ENCODE measurements at places on chromosomes 3 and 15. TPM values are rescaled to one million over a fixed set of nuclear protein-coding genes. Genes with fewer than 3 reads are reported as not detected.

DNA sequence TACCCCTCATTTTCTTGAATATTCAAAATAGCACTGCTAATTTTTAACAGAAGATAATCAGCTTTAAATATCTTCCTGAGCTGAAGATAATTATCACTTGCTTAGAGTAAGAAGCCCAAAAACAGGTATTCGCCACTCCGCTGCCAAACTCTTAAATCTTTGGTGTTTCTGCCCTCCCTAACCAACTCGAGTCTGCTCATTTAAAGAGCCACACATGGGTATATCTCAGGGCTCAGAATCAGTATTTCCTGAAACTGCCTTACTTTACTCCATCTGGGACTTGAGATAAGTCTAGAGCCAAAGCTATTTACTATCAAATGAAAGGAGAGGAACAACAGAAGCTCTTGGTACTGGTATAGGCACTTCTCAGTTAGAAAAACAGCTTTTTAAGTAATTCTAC is 10.8 kb downstream of the PDCD10 start:
- no peak for ATAC-seq

DNA sequence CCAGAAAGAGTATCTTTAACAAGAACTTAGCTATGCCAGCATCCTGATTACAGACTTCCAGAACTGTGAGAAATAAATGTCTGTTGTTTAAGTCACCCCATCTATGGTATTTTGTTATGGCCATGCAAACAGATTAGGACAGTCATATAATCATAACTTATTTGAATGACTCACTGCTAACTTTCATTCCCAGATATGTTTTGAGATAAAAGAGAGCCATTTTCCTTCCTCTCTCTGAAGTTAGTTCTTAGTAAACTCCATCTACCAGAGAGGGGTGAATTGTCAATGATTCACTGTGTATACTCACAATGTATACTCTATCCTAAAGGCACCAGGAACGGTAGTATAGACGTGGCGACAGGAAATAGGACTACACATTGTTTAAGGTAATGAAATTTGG is 179.4 kb upstream of the DPH6 start:
- no peak for ATAC-seq

GRCh38 chr15:99238849-99239248 is 10.5 kb downstream of the TTC23 start:
- no peak for ATAC-seq

GRCh38 chr3:62493109-62493801 is 119.9 kb upstream of the FEZF2 start:
- ATAC-seq, result no peak

- ATAC-seq, result no peak
These were observed 87.9 kb upstream of the MEF2A start for GRCh38 chr15:99477791-99478471.

DNA sequence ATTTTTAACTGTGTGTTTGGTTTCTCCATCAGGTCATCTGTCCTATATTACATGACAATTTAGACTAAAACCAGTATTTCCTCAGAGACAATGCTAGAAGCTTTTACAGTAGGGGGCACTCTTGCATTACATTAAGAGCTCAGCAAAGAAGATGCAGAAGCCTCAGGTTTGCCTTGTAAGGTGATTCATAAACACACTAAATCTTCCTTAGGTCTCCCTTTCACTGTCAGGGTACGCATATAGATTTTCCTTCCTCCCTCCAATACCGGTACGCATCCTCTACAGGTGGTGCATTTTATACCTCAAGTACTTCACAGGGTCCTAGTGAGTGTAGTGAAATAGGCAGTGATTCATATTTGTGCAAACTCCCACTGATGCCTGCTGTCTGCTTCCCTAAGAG is 46.5 kb downstream of the CD86 start:
- ATAC-seq, result peak; percentile 56

GRCh38 chr3:166444336-166444735 is 607.1 kb upstream of the BCHE start:
- ATAC-seq, result no peak

DNA sequence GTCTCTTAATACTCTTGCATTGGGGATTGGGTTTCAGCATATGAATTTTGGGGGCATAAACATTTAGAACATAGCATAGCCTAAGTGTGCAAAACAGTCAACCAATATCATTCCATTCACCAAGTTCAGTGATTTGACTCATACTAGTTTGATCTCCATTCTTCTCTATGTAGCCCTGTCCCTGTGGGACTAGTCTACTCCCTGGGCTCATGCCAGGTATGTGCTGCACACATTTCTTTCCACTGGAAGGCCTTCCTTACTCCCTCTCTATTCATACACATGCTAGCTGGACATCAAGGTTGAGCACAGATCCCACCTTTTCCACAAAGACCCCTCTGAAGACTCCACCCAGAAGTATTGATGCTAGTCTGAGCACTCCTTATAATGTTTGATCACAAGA is 5.1 kb downstream of the ZDHHC23 start:
- ATAC-seq, result no peak

- no peak for ATAC-seq
These were observed 81.8 kb upstream of the COL6A5 start for GRCh38 chr3:130263708-130264107.

DNA sequence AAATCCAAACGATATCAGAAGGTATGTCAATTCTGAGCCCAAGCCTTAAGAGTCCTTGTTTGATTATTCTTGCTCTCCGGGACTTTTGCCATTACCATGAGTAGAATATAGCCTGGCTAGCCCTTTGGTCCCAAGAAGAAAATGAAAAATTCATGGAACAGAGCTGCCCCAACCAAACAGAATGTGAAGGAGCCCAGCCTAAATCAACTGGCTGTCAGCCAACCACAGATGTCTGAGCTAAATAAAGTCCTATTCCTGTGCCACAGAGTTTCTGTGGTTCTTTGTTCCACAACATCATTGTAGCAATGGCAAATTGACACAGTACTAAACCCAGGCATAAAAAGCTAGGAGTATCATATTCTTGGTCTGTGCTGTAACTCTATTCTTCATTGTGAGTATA is 185.2 kb downstream of the CPNE4 start:
- ATAC-seq, result no peak

GRCh38 chr3:112357930-112358780 is 25.2 kb downstream of the CD200 start:
- no peak for ATAC-seq

The LARP6 gene
- 26.4 TPM for total RNA-seq

The SLC24A5 gene
- total RNA-seq, result 0.58 TPM

The HYAL1 gene
- total RNA-seq, result 25.2 TPM

The CPNE9 gene
- 0.81 TPM for total RNA-seq

All from motor neuron (in vitro differentiated cells).